Stimulated activated CD8-positive, alpha-beta memory T cell treated with anti-CD3 and anti-CD28 coated beads, Interleukin-15, amount 100 ng/mL, for 24 hours (primary cell): ENCODE measurements at places on chromosomes 4 and X.

- DNase-seq, result no peak
Observed at GRCh38 chr4:139785356-139785755, 119.7 kb downstream of the MGST2 start.

- no peak for DNase-seq
Observed at GRCh38 chr4:147334478-147334877, 146.4 kb upstream of the EDNRA start.

- no peak for DNase-seq
Observed at GRCh38 chr4:30245140-30245539, 475.0 kb upstream of the PCDH7 start.

- DNase-seq, result no peak
Observed at GRCh38 chr4:173280998-173281397, 53.2 kb downstream of the HMGB2 start.

GRCh38 chr4:124481123-124481522 is 231.4 kb downstream of the ANKRD50 start:
- DNase-seq, result no peak

DNA sequence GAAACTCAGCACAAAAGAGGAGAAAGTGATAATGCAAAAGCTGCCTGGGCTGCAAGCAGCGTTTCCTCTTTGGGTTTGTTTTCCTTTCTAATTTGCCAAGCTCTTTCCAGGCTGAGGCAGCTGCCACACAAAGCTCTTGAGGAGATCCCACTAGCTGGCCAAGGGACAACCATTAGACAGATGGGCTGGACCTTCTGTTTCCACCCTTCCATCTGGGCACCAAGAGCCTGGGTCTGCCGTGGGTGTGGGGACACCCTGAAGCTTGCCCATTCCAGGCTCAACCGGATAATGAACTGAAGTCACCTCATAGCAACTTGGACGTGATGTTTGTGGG is 194.6 kb upstream of the C1QTNF7 start:
- no peak for DNase-seq
